ENCODE measurements at places on chromosomes 2 and 18.

DNA sequence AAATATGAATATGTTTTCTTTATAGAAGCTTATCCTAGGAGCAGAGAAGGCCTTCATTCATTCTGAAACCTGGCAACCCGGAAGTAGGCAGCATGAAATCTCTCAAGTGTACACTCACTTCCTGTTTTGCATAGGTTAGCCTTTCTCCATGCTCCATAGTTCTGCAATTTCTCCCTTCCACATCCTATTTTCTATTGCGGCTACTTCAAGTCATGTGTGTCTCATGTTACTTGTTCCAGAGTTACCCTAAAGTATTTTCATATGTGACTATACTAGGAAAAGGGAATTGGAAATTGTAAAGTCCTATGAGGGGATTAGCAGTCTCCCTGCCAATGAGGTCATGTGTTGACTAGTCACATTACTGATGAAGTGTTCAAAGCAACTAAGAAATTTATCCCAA, 320.6 kb downstream of the NCKAP5 start:
- DNase-seq: no peak

DNA sequence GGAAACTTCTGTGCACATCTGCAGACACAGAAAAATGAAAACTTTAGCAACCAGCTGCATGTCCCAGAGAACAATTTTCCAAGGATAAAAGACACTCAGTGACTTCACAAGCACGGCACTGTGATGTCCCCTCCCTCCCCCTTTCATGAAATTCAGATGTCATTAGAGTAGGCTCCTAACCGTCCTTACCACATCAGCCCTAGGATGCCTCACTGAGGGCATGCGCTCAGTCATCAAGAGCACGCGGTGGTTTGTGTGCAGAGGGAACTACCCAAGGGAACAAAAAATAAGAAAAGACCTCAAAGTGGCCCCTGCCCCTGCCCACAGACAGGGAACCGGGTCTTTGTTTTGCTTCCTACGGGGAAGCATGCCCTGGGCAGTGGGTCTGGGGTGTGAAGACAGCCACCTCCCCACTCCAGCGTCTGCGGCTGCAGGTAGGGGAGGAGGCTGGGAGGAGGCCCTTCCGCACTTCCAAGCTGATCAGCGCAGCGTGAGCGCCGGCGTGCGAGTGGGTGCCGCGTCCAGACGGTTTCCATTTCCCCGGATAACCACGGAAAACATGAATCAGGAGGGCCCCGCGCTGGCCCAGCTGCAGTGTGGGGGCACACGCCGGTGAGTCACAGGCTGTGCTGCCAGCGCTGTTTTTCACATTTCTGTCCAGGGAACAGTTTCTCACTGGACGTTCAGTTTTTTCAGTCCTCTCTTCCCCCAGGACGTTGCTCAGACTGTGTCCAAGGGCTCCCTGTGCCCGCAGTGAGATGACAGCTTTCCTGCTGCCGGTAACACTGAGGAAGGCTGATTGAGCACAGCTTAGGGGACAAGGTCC, 70.6 kb downstream of the COPS8 start:
- peak; percentile 42 for DNase-seq

DNA sequence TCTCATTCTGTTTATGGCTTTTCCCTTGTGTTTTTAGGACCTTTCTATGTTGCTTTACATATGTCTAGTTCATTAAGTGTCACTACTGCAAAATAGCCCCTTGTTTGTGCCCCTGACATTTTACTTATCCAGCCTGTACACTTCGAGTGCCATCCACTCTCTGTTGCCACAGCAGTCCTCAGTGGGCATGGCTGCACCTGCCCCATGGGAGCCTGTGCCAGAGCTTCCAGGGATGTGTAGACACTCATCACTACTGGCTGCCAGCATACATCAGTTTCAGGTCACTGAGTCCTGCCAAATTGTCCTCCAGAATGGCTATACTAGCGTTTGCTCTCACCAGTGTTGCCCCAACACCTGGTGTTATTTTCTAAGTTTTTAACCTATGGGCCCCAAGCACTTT, 80.4 kb downstream of the ARMC9 start:
- DNase-seq: no peak

DNA sequence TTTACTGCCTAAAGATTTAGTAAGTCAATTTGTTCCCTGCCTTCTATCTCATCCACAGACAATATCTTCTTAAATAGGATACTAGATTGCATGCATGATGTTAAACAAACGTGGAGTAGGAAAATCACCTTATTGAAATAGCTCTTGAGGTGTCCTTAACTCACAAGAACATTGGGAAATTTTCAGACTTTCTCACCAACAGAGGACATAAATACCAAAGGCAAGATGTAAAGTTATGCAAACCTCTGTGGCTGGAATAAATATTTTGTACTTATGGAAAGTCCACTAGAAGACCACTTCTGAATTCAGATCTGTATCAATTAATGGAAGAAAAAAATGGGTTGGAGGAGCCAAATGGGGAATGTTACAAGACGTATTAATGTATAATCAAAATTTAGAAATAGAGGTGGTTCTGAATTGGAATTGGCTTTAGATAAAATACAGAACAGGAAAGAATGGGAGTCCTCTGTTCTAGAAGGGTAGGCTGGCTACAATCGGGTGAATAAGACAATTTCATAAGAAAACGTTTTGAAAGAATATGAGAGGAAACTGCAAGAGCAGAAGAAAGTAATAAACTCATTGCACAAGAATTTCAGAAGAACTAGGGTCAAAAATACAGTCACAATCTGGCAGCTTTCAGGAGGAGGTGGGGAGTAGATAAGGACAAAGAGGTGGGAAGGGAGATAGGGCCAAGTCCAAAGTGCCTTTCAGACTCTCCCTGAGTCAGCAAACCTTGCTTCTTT, 69.3 kb upstream of the FN1 start:
- no peak for DNase-seq
